ENCODE measurements at places on chromosomes 11 and 22. TPM values are rescaled to one million over a fixed set of nuclear protein-coding genes. Genes with fewer than 3 reads are reported as not detected.

TRIM6 gene
- 0.81 TPM for total RNA-seq

MRPL48 gene
- total RNA-seq: 31.7 TPM

LRRC74B gene
- not detected for total RNA-seq

SLC7A4 gene
- total RNA-seq: not detected
